ENCODE measurements at places on chromosomes 16 and 17.

GRCh38 chr17:49687878-49688491, 10.1 kb upstream of the SPOP start:
- DNase-seq = peak; percentile 49

- peak; percentile 42 for DNase-seq
Measured at GRCh38 chr17:50630524-50631194, 4.0 kb upstream of the ABCC3 start.

DNA sequence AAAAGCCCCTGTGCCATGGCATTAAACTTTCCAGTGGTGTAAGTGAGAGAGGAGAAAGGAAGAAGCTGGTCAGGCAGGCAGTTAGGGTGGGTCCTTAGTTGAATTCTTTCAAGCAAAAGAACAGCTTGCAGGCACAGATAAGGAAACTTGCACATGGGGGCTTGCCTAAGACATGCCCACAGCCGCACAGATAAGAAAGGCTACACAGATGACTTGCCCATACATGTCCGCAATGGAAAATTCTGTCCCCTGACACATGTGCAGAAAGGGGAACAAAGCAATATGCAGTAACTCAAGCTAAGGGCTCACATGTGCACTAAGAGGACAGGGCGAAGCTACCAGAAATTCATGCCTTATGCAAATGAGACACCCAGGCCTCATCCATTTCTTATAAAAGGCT, 69.9 kb downstream of the GSG1L start:
- no peak for DNase-seq

GRCh38 chr17:17484451-17484899, 7.7 kb downstream of the MED9 start:
- DNase-seq = no peak

GRCh38 chr16:58448890-58449289, 51.1 kb upstream of the NDRG4 start:
- no peak for DNase-seq

- DNase-seq = no peak
Measured at GRCh38 chr16:50462793-50463507, 85.2 kb upstream of the NKD1 start.

- DNase-seq = no peak
Measured at GRCh38 chr17:59332749-59333377, 1.4 kb downstream of the YPEL2 start.

DNA sequence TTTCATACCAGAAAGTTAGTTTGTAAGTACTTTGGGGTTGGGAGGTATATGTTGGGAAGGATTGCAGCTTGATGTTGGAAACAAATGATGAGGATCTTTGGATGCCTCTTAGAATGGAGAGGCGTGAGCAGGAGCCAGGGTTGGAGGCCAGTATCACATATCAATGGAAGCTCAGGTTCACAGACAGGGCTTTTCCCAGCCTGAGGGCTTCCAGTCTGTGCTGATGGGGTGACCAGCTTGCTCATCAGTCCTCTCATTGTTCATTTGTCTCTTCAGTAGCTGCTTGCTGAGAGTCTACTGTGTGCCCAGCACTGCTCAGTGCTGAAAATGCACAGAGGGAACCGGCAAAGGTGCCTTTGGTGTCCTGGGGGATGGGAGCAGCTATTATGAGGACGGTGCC, 5.8 kb downstream of the DNAAF1 start:
- DNase-seq = no peak

- DNase-seq = no peak
Measured at GRCh38 chr17:76272541-76273444, 7.6 kb downstream of the UBALD2 start.

DNA sequence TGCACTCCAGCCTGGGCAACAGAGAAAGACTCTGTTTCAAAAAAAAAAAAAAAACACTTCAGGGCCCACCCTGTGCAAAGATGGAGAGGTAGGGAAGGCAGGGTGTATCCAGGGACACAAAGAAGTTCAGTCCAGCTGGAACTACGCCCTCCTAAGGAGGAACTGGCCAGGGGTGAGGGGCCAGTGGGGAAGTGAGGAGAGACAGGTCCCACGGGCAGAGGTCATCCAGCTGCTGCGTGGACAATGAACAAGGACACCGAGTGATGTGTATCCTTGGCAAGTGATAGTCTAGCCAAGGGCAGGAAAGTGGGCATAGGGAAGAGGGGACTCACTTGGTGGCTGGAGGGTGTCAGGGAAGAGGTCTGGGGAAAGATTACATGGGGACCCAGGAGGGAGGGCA, 9.4 kb upstream of the RIPOR1 start:
- DNase-seq = no peak

DNA sequence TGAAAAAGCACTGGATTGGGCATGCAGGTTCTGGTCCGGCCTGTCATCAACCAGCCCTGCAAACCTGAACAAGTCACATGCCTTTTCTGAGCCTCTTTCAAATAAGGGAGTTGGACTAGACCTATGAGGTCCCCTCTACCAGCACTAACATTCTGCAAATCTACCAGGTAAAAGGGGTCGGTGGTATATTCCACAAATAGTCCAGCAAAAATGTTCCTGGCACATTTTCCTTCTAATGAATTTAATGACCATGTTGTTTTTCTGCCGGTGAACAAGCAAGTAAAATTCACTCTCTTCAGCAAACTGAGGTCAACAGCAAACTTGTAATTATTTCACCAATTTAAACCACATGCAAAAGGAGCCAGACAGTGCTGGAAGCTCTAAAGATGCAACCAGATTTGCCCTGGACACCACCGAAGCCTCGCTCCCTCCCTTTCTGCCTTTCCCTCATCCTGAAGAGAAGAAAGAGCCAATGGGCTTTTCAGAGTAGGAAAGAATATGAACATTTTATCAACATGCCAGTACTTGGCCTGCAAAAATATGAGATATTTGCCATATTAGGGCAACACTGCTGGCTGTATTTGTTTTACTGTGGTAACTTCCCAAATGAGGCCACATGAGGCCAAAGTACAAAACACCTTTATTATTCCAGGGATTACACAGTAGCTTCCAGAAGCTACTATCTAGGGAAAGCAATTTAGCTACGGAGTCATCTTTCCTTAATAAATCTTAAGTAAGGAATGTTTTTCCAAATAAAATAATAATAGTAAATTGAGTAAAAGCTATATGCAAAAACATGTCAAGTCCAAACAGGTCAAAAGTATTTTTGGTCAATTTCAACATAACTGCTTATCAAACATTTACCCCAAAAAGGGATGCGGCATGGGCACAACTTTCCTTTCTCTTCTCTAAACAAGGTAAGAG, 45.0 kb downstream of the USP31 start:
- DNase-seq = no peak

GRCh38 chr17:50188921-50189549, 12.4 kb downstream of the COL1A1 start:
- no peak for DNase-seq

DNA sequence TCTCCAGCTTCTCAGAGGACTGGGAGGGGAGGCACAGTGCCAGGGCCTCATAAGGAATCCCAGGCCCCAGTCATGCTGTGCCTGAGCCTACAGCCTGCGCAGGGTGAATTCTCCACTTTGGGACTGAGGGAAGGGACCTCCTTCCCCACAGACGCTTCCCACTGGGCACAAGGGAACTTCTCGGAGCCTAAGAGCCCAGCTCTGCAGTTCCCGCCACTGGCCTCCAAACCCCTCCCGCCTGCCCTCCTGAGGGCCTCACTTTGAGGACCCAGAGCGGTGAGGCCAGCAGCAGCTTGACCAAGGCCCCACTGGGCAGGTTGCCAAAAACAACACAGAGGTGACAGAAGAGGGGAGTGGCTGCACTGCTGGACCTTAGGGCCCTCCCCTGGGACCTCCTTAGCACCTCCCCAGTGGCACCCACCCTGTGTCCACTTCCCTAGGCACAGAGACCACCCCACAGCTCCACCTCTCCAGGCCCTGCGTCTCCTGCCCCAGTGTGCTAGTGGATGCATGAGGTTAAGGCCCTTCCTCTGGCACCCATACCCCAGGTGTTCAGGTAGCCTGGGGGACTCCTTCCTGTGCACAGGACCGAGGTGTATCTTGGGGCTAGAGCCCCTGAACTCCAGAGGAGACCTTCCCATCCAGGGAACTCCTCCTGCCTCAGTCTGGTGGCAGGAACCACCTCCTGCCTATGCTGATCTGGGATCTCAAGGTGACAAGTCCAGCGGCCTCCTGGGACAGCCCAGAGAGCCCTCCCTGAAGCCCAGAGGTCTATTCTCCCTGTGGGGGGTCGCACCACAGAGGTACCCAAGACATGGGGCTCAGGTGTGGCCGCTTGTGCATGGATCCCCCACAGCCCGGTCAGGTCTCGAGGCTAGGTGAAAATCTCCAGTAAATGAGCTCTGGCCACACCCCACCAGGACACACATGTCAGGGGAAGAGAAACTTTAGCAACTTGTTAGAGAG, 3.4 kb downstream of the CASKIN2 start:
- DNase-seq = no peak

GRCh38 chr17:31379597-31380205, 11.8 kb upstream of the RAB11FIP4 start:
- DNase-seq = no peak

DNA sequence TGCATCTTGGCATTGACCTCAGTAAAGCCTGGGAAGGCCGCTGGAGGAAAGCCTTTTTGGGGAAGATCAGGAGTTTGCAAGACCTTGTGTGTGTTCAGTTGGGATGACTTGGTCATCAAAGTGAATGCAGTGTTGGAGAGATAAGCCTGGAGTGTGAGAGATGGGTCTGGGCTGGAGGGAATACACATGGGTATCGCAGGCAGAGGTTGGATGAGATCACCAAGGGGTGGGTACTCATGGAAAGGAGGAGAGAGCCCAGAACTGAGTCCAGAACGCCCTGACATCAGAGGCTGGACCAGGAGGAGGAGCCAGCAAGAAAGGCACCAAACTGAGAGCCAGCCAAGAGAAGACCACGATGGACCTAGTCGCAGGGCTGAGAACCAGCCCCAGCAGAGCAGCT, 35.2 kb downstream of the SDK2 start:
- no peak for DNase-seq

GRCh38 chr17:65360961-65361552, 200.4 kb downstream of the AXIN2 start:
- no peak for DNase-seq

DNA sequence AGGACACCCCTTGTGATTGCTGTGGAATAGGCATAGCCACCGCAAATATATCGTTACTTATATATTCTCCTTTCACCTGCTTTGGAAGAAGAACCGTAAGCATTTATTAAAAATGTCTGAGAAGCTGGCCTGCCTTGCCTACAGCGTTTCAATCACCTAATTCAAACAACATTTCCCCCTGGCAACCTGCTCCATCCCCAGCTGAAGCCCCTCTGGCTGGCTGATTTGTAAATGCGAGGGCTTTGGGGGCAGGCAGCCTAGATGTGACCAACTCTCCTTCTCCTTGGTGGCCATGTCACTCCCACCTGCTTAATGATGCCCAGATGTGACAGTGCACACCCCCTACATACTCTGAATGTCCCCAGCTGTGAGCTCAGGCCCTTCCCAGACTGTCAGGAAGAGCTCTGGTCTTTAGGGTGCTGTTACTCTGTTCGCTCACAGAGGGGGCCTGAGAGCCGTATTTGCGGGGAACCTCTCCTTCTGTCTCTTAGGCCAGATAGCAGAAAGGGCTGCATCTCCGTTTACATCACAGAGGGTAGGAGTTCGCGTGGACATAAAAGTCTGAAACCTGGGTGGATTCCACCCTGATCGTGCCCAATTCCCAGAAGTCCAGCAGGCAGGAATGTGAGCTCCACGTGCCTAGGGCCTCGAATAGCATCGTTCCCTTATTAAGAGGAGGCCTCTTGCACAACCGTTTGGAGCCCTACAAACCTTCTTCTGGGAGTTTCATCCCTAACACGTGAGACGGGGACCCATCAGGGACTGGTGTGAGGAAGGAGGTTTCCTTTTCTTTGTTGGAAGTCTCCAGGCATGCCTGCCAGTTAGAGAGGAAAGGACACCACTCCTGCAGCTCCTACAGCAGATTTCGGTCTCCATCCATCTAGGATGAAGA, 2.4 kb upstream of the SDK2 start:
- no peak for DNase-seq

- no peak for DNase-seq
Measured at GRCh38 chr16:65124596-65124995, 2.7 kb upstream of the CDH11 start.

DNA sequence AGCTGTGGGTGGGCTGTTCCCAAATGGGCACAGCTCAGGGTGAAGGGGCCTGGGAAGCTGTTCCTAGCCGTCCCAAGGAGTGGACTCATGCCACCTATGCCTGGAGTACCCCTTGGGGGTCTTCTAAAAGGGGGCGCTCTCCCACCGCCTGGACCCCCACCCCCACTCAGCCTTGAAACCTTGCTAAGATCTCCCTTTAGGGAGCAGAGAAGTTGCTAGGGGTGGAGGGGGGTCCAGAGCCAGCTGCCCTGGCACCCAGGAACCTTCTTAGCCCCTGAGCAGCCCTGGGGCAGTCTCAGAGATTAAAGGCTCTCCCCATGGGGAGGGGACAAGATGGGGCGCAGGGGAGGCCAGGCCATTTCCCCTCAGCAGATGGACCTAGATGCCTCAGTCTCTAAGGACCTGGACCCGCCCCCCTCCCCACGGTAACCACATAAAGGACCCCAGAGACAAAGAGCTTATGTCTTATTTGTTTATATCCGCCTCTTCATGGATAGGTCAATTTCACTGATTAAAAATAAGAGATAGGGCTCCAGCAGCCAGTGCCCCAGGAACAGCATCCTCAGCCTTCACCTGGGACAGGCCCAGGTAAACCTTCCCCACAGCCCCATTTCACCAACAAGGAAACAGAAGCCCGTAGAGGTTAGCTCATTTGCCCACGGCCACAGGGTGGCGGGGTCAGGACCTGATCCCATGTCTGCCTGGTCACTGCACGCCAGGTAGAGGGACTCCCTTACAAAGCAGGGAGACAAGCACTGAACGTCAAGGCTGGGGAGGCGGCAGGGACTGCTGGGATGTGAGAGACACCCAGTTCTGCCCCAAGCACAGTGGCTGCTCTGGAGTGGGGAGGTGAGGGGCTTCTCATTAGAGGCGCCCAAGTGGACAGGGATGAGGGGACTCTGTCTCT, 3.4 kb downstream of the MTSS2 start:
- no peak for DNase-seq

DNA sequence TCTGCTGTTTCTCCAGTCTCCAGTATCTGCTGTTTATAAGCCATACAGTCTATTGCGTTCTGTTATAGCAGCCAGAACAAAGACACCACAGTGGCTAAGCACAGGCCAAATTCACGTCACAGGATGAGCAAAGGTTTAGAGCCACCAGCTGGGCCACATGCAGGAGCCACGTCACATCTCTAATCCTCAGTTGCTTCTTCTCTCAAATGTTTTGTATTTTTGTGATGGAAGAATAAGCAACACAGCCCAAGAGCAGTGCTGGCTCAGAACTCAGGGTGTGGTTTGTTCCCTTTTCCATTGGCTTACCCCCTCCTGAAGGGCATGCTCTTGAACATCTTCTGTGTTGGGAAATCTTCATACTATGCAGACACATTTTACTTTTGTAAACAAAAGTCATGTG, 309.4 kb upstream of the CDH5 start:
- no peak for DNase-seq

- DNase-seq = no peak
Measured at GRCh38 chr17:31281061-31281460, 16.0 kb downstream of the OMG start.

GRCh38 chr17:5257124-5257523, 22.5 kb upstream of the SCIMP start:
- no peak for DNase-seq
